ENCODE measurements at places on chromosomes 5 and 9. TPM values are rescaled to one million over a fixed set of nuclear protein-coding genes. Genes with fewer than 3 reads are reported as not detected.

PCDHGB6 gene
- 4.9 TPM for total RNA-seq

CCL27 gene
- not detected for total RNA-seq

ANXA1 gene
- total RNA-seq = 212 TPM

ADAMTS16 gene
- 0.27 TPM for total RNA-seq

- DNase-seq = no peak
Measured at GRCh38 chr5:109329333-109330237, 80.2 kb downstream of the PJA2 start.

DNA sequence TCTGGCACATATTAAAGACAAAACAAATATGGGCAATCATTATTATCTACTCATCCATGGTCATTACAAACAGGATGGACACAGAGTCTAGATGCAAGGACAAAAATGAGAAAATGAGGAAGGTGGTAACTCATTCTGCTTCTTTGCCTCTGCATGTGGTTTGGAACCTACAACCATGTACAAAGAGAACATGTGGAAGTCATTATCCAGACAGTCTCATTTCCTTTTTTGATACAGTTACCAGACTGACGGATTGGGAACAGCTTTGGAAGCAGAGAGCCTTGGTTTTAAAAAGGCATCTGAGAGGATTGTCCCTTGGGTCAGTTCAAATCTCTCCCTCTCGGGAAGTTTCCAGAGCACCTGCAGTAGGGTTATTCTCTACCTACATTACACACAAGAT lies 433.4 kb upstream of the TNC start:
- no peak for DNase-seq

- DNase-seq = peak; percentile 31
Measured at GRCh38 chr5:142925795-142926194, 155.6 kb downstream of the ARHGAP26 start.

- DNase-seq = no peak
Measured at GRCh38 chr9:124137944-124138335, 119.8 kb upstream of the NEK6 start.

DNA sequence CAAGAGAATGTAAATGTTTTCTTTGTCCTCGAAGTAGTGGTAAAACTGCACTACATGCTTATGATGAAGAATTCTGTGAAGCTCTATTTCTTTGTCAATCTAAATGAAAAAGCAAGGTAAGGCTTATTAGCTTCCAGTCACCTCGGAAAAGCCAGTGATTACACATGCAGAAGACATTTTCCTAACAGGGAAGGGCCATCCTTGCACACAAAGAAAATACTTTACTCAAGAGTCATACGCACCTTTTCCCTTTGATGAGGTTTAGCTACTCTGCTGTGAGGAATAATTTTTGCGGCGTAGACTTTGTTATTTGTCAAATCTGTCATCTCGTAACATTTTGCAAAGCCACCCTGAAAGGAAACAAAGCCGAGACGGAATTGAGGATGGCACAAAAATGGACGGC lies 1.1 kb downstream of the PLK2 start:
- DNase-seq = no peak

- no peak for DNase-seq
Measured at GRCh38 chr9:35357116-35357515, 132.8 kb upstream of the RUSC2 start.

GRCh38 chr9:34988218-34989002 lies 1.1 kb upstream of the DNAJB5 start:
- DNase-seq = peak; percentile 75
